Urinary bladder (tissue), 4 donors: ENCODE measurements at places on chromosomes 7 and 10. TPM values are rescaled to one million over a fixed set of nuclear protein-coding genes. Genes with fewer than 3 reads are reported as not detected.

GRCh38 chr7:40401406-40401805, 266.6 kb downstream of the SUGCT start:
- DNase-seq = no peak

- no peak for DNase-seq
Observed at GRCh38 chr7:134315679-134316538, 821 bp downstream of the SLC35B4 start.

The STOX1 gene
- 2.7 TPM for polyA plus RNA-seq

DNA sequence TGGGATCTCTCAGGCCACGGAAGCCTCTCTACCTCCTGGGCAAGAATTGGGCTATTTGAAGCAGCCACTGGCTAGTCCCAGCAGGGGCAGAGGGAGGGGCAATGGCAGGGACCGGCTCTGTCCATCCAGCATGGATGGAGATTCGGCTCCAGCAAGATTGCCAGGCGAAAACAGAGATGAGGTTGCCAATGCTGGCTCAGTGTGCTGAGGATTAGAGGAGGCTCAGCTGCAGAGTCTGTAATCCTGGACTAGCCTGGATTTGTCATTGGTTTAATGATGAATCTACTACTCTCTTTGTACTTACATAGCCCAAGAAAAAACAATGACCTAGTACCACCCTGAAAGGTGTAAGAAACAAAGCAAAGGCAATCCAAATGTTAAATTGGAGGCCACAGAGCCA, 112.2 kb upstream of the PDCD4 start:
- DNase-seq = no peak

DNA sequence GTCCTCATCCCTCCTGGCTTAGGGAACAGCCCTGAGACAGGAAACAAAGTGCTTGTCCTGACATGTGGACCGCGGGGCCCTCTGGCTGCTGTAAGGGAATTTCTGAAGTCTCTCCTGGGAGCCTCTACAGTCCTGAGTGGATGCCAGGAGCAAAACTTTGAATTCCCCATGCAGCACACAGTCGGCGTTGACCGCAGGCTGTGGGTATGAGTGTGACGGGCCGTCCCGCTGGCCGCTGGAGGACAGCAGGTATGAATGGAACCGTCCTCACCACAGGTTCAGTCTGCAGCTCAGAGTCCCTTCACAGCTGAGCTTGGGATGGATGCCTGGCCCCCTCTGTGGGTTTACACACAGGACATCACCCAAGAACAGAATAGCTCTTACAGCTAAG, 94.9 kb downstream of the GPR26 start:
- no peak for DNase-seq

The PKD2L1 gene
- not detected for polyA plus RNA-seq

DNA sequence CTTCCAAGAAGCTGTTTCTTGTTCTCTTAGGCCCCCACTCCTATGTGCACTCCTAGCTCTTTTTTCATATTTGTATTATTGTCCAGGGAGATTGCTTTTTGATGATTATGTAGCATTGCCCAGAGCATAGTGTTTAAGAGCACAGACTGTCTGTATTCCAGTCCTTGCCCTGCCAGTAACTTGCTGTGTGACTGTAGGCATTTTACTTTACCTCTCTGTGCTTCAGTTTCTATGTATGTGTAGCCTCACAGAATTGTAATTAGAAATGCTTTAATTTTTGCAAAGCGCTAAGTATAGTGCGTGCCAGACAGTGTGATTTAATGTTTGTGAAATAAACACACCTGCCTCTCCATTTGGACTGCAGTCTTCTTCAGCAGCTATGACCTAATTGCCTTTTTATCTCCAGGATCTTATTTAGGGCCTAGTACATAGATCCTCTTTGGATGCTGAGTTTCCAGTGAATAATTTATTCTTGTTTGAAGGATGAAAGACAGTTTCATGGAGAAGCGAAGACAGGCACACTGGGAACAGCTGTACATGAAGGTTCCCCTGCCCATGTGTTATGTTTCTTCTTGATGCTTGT, 1.4 kb downstream of the SEC23IP start:
- DNase-seq = no peak

The GIMAP5 gene
- 24.3 TPM for polyA plus RNA-seq

The CALHM3 gene
- polyA plus RNA-seq = not detected

- DNase-seq = no peak
Observed at GRCh38 chr10:63114031-63114814, 18.9 kb upstream of the NRBF2 start.

DNA sequence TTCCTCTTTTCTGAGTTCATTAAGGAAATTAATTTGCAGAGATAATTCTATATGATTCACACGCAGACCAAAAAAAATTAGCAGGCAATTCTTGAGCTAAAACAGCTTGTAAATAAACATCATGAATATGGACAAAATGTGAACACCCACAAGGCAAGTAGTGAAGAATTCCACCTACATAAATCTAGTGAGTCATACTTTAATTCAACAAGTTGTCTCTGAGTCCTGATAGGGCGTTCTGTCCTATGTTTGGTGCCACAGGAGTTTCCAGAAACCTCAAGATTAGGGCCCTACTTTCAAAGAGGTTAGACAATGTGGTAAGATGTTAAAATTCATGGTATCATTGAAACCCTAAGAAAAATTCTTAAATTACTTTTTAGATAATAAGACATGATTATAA, 122.3 kb downstream of the SGMS1 start:
- DNase-seq = no peak

DNA sequence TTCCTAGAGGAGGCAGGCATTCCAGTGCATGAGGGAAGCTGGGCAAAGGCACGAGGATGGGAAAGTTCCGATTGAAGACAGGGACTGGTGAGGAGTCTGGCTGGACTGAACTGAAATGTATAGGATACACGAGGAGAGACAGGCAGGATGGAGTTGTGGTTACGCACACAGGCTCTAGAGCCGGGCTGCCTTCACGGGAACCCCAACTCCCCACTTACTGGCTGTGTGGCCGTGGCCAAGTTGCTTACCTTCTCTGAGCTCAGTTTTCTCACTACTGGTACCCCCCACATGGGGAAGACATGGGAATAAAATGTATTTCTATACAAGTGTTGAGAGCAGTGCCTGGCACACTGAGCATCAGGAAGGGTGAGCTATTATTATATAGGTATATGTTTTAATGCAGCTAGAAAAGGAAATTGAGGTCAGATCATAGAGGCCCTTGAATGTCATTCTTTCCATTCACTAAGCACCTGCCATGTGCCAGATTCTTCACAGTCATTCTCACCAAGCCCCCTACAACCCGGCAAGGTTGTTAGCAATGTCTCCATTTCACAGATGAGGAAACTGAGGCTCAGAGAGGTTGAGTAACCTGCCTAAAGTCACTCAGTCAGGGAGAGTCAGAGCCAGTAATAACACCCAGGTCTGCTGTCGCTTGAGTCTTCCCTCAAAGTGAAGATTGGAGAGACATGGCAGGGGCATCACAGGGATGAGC, 9.7 kb downstream of the CHST3 start:
- DNase-seq = no peak

GRCh38 chr10:128393546-128393945, 267.3 kb upstream of the MKI67 start:
- DNase-seq = no peak

The ENKUR gene
- polyA plus RNA-seq = 0.03 TPM

The PLXNA4 gene
- 1.6 TPM for polyA plus RNA-seq

DNA sequence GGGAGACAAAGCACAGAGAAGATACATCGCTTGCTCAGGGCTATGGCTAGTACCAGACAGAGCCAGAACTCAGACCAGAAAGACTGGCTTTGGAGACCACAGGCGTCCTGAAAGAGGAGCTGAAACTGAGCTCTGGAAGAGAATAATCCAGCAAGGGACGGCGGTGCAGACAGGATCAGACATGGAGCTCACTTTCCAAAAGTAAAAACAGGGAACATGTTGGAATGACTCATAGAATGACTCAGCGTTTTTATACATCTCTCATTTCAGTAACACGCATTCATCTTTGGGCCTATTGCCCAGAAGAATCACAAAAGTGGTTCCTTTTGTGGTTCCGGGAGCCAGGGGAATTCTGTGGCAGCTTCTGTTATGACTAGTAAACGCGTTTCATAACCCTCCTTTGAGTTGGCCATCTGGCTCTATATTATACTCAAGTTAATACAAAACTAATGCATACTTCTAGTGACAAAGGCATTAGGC, 37.2 kb downstream of the PLEKHS1 start:
- no peak for DNase-seq

The MRPS16 gene
- polyA plus RNA-seq = 58.4 TPM

The KEL gene
- 0.18 TPM for polyA plus RNA-seq

DNA sequence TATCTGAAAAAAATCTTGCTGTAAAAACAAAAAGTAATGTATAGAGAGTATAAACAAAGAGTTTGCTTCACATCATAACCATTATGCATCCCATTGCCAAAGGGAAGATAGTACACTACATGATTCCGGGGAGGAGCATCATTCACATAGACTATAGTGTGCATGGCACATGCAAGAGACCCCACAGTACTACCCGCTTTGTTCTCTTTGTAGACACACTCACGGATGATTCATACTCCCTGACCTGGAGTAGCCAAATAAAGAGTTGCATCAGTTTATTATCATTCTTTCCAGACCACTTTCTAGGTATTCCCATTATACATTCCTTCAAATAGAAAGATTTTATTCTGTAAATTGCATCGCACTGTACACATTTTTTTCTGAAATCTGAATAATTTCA, 356.9 kb downstream of the PCDH15 start:
- DNase-seq = no peak

DNA sequence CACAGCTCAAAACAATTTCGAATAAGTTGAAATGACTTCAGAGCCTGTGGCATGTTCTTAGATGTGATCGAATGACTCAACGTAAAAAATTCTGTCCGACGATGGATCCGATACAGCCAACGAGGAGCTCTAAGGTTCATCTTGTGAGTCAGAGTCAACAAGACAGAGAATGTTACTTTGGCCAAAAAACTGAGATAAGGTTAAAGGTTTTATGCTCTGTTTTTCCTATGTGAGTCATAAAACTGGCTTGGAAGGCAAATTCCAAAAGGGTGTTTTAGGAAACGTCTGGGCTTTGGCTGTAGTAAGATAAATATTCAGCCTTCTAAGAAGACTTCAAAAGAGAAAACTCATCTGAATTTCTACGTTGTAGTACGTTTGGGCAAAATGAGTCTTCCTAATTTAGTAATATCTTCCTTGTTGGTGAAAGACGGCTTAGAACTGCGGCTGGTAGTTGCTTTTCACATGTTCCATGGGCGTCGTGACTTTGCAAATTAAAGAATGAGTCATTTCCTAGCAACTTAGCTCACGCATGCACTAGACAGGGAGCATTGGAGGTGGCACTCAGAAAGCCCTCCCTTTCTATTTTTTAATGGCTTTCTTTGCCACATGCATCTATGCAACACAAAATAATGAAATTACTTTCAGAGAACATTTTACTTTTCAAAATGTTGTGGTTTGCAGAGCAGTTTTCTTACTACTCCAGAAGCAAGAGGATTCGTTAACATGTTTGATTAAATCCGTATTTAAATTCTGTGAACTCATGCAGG, 28.2 kb downstream of the PFKP start:
- DNase-seq = peak; percentile 67

- no peak for DNase-seq
Observed at GRCh38 chr7:16106300-16106699, 315.0 kb downstream of the CRPPA start.

- no peak for DNase-seq
Observed at GRCh38 chr10:116287906-116288501, 15.0 kb upstream of the GFRA1 start.

- DNase-seq = no peak
Observed at GRCh38 chr7:55255496-55256445, 109.4 kb upstream of the LANCL2 start.

The ABCC2 gene
- 2.4 TPM for polyA plus RNA-seq

The CPA2 gene
- 0.09 TPM for polyA plus RNA-seq

The DIP2C gene
- polyA plus RNA-seq = 21.0 TPM

The C10orf62 gene
- not detected for polyA plus RNA-seq

- DNase-seq = peak; percentile 6
Observed at GRCh38 chr7:88432301-88432700, 125.6 kb upstream of the STEAP4 start.

DNA sequence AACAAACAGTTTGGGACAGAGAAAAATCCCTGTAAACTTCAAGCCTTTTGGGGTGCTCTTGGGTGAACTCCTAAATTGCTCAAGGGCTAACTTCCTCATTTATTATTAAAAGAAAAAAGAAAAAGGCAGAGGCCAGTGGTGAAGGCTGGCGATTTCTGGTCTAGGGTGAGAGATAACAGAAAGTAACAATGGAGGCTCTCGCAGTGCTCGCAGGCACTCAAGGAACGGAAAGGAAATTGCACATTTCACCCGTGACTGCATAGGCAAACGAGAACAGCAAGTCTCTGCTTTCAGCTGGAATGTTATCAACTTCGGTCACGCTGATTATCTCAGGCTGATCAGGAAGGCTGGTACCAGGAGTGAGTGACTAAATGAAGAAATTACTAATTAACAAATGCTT, 70.7 kb downstream of the PRKAG2 start:
- no peak for DNase-seq
